ENCODE measurements at places on chromosomes 7 and 10. TPM values are rescaled to one million over a fixed set of nuclear protein-coding genes. Genes with fewer than 3 reads are reported as not detected.

The JCAD gene
- 11.2 TPM for total RNA-seq

The NPC1L1 gene
- 0.11 TPM for total RNA-seq

The ZNF117 gene
- total RNA-seq: 0.35 TPM

The EPDR1 gene
- total RNA-seq: 66.1 TPM

The HDAC9 gene
- total RNA-seq: 0.27 TPM

The PRLHR gene
- not detected for total RNA-seq

The GFRA1 gene
- 10.0 TPM for total RNA-seq

The EGFR gene
- total RNA-seq: 109 TPM

The NT5C2 gene
- total RNA-seq: 79.1 TPM
